H4 (cell line): ENCODE measurements at places on chromosomes 3 and 15.

DNA sequence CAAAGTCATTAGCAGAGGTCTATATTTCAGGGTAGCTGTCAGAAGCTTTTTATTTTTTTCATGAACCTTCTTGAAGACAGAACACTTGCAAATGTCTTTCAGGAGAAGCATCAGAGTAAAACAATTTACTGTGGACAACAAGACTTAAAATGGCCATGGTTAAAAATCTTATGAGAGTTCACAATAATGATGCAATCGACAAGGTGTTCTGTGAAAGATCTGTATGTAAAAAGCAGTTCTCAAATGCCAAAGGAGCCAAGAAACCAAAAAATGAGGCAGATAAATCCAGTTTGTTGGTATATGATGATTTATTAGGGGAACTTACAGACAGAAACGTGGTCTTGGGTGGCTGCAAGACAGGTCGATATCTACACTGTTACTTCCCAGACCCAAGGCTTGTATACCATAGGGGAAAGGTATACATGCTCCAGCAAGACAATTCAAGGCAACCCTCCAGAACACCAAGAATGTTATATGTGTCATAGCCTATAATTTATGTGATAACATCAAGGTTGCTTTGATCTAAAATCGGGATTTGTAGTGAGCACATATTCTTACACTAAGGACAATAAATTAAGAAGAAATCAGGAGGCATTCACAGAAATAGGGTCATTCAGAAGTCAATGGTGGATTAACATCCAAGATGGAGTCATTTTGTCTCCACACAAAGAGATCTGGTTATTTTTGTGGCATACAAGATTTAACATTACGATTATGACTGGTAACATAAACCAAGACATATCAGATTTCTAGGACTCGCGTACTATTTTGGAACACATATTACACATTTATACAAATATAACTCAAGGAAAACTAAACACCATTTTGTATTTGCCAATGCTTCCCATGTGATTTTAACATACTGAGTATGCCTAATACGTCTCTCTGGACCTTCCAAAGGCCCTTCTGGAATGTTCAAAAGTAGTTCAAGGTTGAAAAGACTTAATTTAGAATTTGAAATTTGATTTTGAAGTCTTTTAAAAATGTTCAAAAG is 316.4 kb downstream of the THSD4 start:
- no peak for DNase-seq

DNA sequence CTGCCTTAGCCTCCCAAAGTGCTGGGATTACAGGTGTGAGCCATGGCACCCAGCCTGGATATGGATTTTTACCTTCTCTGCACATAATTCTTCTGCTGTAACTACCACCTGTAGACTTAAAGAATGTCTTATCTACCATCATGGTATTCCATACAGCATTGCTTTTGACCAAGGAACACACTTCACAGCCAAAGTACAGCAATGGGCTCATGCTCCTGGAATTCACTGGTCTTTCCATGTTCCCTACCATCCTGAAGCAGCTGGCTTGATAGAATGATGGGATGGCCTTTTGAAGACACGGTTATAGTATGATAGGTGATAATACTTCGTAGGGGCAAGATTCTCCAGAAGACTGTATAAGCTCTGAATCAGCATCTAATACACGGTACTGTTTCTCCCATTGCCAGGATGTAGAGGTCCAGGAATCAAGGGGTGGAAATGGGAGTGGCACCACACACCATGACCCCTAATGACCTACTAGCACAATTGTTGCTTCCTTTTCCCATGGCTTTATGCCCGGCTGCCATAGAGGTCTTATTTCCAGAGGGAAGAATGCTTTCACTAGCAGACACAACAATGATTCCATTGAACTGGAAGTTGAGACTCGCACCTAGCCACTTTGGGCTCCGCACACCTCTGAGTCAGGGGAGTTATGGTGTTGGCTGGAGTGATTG is 60.9 kb upstream of the CDV3 start:
- no peak for DNase-seq

DNA sequence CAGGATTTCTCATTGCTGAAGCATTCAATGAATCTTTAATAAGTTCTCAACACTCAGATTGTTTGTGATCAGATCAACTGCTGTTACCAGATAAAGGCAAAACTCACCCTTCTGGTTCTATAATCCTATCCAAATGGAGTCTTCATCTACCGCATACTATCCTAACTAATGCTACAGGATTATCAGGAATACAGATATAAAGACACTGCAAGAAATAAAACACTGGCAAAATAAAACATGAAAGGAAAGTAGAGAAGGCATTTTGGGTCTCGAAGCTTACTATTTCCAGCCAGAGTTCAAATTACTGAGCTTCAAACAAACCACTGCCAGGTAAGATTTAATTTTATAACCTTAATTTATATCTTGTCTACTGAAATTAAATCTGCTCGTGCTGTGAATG is 524 bp downstream of the CHRM5 start:
- no peak for DNase-seq

GRCh38 chr15:100338247-100338646 is 3.5 kb downstream of the ADAMTS17 start:
- DNase-seq: no peak

GRCh38 chr3:192858849-192859585 is 58.6 kb downstream of the MB21D2 start:
- no peak for DNase-seq
